Left ventricle myocardium inferior (tissue), 1 donor: ENCODE measurements at places on chromosomes 7 and 10. TPM values are rescaled to one million over a fixed set of nuclear protein-coding genes. Genes with fewer than 3 reads are reported as not detected.
A peak's percentile ranks its signal among the peaks of the same experiment; 100 is the strongest.

Gene PRRT4
- 1.6 TPM for total RNA-seq

Gene ZNF804B
- total RNA-seq = not detected

DNA sequence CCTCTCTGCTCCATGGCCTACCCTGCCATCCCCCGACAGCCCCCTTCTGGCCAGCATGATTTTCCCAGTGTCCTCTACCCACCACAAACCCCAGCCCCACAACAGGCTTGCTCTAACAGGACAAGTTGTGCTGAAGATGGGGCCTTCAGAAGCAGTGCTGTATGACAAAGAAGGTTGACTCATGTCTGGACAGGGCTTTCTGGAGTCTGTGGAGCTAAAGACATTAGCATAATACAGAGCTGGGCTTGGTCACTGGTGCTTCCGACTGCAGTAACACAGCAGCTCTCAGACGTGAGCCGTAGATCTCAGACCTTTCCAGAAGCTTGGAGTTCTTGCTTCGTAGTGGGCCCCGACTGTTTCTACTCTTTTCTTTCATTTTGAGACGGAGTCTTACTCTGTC is 100.5 kb downstream of the GTF2IRD1 start:
- peaks cover 21% of the 10 kb centered on the region for H3K4me1 ChIP-seq
- DNase-seq = no peak

GRCh38 chr7:51569581-51569980 is 253.0 kb upstream of the COBL start:
- no peaks in the 10 kb centered on the region for H3K36me3 ChIP-seq
- DNase-seq = no peak
- no peaks in the 10 kb centered on the region for H3K4me1 ChIP-seq
- H3K27me3 ChIP-seq = no peaks in the 10 kb centered on the region
- no peak overlapping the region for H3K4me3 ChIP-seq

DNA sequence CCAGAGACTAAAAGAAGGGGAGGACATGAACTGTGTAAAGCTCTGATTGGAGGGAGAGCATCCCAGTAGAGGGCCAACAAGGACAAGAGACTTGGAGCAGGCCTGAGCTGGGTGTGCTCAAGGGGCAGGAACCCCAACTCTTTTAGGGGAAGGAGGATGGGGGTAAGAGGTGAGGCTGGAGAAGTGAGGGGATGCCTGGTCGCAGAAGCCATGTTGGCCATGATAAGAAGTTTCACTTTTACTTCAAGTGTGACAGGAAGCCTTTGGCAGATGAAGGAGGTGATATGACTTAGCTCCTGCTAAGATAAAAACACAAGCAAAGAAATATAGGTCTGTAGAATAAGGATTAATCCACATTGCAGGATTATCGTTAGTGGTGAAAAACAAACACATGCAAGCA is 208.3 kb downstream of the JAZF1 start:
- H3K4me1 ChIP-seq = peaks cover 5% of the 10 kb centered on the region
- H3K36me3 ChIP-seq = no peaks in the 10 kb centered on the region
- H3K27me3 ChIP-seq = no peaks in the 10 kb centered on the region
- H3K27ac ChIP-seq = no peak overlapping the region
- no peak overlapping the region for H3K4me3 ChIP-seq

DNA sequence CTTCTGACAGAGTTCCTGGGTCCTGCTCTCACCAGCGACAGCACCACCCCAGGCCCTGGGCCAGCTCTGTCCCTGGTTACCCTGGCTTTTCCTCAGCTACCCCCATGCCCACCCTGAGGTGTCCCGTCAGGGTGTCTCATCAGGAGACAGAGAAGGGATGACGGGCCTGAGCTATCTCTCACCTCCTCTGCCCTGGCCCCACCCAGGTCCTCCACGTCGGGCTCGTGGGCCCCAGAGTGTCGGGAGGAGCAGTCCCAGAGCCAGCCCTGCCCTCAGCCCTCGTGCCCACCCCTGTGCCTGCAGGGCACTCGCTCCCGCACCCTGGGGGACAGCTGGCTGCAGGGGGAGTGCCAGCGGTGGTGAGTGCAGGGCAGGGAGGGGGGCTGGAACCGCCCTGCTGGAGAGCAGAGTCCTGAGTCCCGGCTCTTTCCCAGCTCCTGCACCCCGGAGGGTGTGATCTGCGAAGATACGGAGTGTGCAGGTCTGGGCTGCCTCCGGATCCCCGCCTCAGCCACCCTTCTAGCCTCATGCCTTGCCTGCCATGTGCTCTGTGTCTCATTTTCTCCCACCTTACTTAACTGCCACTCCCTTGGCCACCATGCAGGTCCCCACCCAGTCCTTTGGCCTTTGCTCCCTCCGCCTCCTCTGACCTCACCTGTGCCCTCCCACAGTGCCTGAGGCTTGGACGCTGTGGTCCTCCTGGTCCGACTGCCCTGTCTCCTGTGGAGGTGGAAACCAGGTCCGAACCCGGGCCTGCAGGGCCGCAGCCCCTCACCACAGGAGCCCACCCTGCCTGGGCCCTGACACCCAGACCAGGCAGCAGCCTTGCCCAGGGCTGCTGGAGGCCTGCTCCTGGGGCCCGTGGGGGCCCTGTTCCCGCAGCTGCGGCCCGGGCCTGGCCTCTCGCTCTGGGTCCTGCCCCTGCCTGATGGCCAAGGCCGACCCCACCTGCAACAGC is 16.7 kb upstream of the ZNF862 start:
- peak; percentile 11 for DNase-seq
- H3K4me3 ChIP-seq = no peak overlapping the region
- H3K4me1 ChIP-seq = no peaks in the 10 kb centered on the region
- no peaks in the 10 kb centered on the region for H3K27me3 ChIP-seq
- no peaks in the 10 kb centered on the region for H3K36me3 ChIP-seq

DNA sequence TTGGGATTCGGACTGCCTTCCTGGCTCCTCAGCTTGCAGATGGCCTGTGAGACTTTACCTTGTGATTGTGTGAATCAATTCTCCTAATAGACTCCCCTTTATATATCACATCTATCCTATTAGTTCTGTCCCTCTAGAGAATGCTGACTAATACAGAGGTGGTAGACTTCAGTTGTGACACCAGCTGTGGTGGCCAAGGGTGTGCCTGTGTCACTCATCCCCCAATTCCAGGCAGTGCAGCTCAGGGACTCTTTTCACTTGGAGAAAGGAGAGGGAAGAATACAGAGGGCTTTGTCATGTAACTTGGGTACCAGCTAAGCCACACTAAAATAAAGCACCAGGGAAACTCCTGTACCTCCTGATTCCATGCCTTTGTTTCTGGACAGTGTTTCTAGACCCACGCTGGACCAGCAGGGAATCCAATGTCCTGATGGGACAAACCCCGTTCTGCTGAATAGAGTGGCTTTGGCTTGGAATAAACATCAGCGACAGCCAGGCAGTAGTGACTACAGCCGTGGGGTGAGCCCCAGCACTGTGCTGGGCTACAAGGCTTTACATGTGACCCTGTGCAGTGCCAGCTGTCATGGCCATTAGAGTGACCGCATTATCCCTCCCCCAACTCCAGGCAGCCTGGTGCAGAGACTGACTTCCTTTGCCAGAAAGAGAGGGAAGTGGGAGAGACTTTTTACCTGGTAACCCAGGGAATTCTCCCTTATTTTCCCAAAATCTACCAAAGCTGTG is 233.6 kb downstream of the ANK3 start:
- no peak overlapping the region for H3K4me3 ChIP-seq
- peaks cover 4% of the 10 kb centered on the region for H3K4me1 ChIP-seq
- DNase-seq = no peak
- peak overlapping the region; percentile 5 for H3K27ac ChIP-seq
- no peaks in the 10 kb centered on the region for H3K27me3 ChIP-seq

GRCh38 chr10:58488921-58489320 is 23.8 kb upstream of the BICC1 start:
- H3K36me3 ChIP-seq = no peaks in the 10 kb centered on the region
- H3K27me3 ChIP-seq = no peaks in the 10 kb centered on the region
- no peak overlapping the region for H3K4me3 ChIP-seq
- H3K27ac ChIP-seq = no peak overlapping the region
- H3K4me1 ChIP-seq = peaks cover 10% of the 10 kb centered on the region

Gene KEL
- 0.38 TPM for total RNA-seq

Gene LEP
- 0.14 TPM for total RNA-seq

GRCh38 chr7:106062006-106062405 is 50.1 kb downstream of the SYPL1 start:
- no peaks in the 10 kb centered on the region for H3K27me3 ChIP-seq
- DNase-seq = no peak
- no peak overlapping the region for H3K27ac ChIP-seq
- H3K4me1 ChIP-seq = peaks cover 57% of the 10 kb centered on the region
- no peaks in the 10 kb centered on the region for H3K36me3 ChIP-seq

Gene CFTR
- total RNA-seq = 0.11 TPM

GRCh38 chr10:4080225-4080805 is 295.3 kb upstream of the KLF6 start:
- no peak for DNase-seq
- no peaks in the 10 kb centered on the region for H3K36me3 ChIP-seq
- no peak overlapping the region for H3K27ac ChIP-seq
- peaks cover 41% of the 10 kb centered on the region for H3K4me1 ChIP-seq
- no peak overlapping the region for H3K4me3 ChIP-seq

Gene KCNMA1
- 1.8 TPM for total RNA-seq
